Germinal center (tissue), 1 donor: ENCODE measurements at places on chromosomes 13 and 19.

DNA sequence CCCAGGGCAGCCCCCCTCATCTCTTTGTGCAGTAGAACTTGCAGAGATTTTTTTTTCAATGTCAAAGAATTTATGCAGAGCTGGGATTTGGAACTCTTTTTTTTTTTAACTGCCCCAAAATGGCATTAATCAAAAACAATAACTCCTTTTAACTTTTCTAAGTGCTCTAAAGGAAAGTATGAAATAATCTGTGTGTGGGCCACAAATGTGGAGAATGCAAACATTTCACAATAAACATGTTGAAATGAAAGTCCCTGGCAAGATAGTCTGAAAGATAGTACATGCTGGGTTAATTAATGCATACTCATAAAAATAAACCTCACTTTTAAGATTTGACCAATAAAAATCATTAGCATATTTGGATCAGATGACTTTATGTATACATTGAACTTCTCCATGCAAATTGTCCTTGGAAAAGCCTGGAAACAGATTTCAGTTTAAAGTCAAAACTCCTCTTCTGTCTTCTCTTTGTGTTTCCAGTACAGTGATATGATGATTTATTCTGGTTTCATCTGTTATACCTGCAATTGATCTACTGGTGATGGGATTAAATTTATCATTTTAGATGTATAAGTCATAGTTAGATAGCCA lies 30.5 kb upstream of the ZNF536 start:
- DNase-seq = no peak

DNA sequence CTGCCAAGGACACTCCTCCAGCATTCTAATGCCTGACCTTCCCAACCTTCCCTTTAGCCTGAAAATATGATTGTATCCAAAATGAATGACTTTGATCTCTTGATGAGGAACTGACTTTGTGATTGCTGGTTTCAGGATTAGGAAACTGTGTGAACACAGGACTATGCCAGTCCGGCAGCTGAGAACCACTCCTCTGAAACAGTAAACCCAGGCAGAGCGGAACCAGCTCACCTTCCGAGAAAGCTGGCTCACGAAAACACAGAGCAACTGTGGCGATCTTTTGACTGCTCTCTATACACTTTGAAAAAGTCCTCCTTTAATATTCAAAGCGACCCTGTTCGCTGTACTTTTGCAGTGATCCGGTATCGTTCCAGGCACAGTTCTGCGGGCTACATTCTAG lies 258.8 kb upstream of the IRS2 start:
- no peak for DNase-seq

- DNase-seq = no peak
These were observed 1437.6 kb downstream of the UQCRFS1 start for GRCh38 chr19:27775395-27775794.

DNA sequence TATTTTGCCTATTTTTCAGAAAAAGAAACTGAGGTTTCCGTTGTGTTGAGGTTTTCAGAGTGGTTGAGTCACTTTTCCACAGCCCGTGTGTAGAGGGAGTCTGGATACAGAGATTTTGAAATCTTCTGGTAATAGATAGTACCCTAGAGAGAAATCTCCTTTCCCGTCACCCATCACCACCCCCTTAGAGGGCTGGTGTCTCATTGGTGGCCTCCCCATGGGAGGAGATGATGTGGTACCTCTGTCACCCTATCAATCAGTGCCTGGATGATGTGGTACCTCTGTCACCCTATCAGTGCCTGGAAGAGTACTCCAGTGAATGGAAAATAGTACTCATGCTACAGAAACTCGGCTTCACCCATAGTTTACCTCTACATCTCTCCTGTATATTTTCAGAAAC lies 42.2 kb upstream of the SERP2 start:
- no peak for DNase-seq

GRCh38 chr19:32396046-32396652 lies 9.4 kb upstream of the DPY19L3 start:
- no peak for DNase-seq

DNA sequence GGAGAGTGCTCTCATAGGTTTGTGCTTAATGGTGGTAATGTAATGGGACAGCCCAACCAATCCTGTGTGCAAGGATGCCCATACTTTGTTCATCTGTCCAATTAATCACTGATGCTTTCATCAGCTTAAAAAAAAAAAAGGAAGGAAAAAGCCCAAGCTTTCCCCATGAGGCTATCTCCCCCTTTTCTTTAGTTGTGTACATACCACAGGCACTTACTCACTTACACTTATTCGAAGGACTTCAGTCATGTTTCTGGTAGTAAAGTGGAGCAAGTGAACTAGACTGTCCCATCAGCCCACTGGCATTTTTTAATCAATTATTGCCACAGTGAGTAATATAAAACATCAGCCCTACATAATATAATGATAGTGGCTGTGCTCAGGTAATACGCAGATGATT lies 183.5 kb upstream of the UFM1 start:
- no peak for DNase-seq

GRCh38 chr19:10699650-10700335 lies 1.4 kb upstream of the QTRT1 start:
- peak; percentile 69 for DNase-seq

- DNase-seq = no peak
These were observed 36.8 kb downstream of the UFM1 start for GRCh38 chr13:38386421-38386820.

DNA sequence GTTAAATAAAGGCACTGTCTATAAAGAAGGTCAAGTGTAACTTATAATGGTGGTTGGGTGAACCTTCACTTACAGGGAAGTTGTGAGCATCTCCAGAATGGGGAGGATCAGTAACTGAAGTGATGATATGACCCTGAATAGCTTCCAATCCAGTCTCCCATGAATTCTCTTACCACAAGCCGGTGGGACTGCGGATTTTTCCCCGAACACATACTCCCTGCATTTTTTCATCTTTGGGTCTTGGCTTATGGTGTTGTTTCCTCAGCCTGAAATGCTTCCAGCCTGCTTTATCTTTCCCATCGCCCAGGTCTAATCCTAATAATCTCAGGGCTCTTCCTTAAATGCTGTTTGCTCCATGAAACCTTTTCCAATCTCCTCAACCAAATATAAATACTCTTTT lies 2.0 kb upstream of the CSNK1A1L start:
- DNase-seq = no peak

GRCh38 chr19:53903055-53903680 lies 5.9 kb upstream of the CACNG7 start:
- no peak for DNase-seq

DNA sequence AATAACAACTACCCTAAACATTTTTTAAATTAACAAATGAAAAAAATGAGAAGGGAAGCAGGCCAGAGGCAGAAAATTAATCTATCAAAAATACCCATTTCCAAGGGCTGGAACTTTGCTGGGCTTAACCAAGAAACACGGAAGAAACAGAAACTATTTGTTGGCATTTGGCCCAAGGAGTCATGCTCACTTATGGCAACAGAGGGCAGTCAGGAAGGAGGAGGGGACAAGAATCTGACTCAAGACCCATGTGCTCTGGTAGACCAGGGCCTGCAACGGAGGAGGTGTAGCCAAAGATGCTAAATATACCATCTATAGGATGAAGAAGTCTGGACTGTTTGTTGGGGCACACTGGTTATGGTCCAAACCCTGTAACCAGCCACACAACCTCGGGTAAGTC lies 496.7 kb downstream of the COG6 start:
- DNase-seq = no peak

GRCh38 chr13:48776401-48776800 lies 122.7 kb downstream of the CYSLTR2 start:
- no peak for DNase-seq
